ENCODE measurements at places on chromosomes 7 and 10.

- no peak for DNase-seq
Observed at GRCh38 chr7:112573302-112574039, 92.7 kb downstream of the LSMEM1 start.

DNA sequence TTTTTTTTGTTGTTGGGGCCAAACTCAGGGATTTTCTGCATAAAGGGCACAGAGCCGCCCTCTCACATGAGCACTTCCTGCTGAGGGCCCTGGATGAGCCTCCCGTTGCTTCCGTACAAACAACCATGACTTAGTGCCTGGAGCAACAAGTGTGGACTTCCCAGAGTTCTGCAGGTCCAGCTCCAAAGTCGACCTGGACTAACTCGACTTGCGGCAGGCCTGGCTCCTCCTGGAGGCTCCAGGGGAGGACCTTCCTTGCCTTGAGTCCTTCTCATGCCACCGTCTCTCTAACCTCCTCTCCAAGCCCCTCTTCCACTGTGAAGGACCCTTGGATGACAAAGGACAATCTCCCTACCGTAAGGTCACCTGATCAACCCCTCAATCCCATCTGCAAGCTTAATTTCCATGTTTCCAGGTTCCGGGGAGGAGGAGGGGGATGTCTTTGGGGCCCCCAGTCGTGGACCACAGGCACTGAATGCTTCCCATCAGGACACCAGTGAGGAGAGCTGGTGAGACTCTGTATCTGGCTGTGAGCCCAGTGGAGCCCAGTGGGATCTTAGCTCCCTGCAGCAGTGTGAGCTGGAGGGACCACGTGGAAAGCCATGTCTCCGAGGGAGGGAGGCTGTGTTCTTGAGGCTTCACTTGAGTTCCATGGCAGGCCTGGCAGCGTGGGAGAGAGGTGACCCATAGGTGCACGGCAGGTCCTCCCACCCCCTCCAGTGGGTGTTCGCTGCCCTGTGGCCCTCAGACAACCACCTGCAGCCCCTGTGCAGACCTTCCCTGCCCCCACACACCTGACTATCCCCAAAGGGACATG is 199.5 kb upstream of the PPP2R2D start:
- DNase-seq, result no peak

DNA sequence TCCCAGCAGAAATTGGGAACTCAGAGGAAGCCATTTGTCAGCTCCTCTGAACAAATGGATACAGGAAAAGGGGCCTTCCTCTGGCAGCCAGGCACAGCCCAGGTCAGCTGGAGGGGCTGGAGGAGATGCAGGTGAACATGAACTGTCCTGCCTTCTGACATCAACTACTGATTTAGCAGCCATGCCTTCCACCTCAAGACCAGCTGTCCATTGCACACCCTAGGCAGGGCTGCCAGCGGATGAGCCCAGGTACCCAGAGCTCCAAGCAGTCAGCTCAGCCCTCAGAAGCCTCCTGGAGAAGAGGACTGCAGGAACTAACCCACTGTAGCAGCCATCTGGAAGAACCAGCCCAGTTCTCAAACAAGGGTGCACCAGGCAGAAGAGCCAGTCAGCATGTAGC is 44.1 kb upstream of the GDF10 start:
- no peak for DNase-seq

GRCh38 chr7:6505685-6506559 is 45.3 kb downstream of the GRID2IP start:
- DNase-seq, result no peak

GRCh38 chr7:69892790-69893189 is 294.5 kb downstream of the AUTS2 start:
- no peak for DNase-seq

DNA sequence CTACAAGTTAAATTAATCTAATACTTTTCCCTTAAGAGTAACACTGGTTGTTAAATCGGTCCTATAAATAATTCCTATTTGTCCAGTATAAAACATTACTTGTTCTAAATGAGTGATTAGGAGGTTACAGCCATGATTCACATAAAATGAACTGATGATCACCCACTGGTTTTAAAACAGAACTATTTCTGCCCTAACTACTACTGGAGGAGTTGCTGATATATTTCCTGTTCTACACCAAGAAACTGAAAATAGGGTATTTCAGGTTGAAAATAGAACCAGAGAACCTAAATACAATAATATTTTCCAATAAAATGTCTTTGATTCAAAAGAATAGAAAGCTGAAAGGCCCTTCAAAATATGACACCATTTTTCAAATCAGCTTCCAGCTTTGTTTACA is 30.9 kb downstream of the DNAJC1 start:
- no peak for DNase-seq

- DNase-seq, result no peak
Observed at GRCh38 chr10:129992356-129992755, 28.3 kb upstream of the EBF3 start.

DNA sequence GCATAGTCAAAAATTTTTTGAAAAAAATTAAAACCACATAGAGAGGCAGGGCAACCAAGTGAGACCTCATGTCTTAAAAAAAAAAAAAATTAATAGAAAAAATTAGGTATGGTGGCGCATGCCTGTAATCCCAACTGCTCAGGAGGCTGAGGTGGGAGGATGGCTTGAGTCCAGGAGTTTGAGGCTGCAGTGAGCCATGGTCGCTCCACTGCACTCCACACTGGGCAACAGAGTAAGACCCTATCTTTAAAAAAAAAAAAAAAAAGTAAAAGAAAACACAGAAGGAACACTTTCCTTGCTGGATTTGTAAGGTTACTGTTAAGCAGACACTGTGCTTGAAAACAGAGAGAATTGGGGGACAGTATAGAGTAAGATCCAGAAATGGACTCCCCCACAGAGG is 58.1 kb downstream of the ALOX5 start:
- no peak for DNase-seq

DNA sequence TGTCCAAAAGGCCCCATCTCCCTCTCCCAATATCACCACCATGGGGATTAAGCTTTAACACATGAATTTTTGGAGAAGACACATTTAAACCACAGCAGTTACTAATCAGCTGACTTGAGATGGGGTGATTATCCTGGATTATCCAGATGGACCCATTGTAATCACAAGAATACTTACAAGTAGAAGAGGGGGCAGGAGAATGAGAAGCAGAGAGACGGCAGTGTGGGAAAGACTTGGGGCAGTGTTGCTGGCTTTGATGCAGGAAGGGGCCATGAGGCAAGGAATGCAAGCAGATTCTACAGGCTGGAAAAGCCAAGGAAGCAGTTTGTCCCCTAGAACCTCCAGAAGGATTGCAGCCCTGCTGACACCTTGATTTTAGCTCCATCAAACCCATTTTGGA is 30.7 kb upstream of the INMT start:
- no peak for DNase-seq

DNA sequence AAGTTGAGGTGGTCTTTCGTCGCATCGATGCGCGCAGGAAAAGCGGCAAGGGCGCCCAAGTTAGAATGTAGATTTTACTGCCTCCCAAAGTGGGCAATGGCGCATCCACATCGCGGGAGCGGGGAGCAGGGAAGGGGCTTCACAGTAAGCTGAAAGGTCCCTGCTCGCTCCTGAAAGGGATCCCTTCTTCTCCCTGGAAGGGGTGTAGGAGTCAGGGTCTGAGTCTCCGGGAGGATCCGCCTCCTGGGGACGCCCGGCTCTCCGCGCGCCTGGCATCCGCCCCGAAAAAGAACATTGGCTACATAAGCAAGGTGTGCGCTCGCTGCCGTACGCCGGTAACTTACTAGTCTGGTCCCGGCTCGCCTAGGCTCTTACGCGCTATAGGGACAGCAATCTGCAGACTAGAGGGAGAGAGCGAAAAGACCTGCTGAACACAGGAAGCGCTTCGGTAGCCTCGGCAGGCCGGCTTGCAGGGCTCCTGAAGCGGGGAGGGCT is 804 bp downstream of the UNC5B start:
- DNase-seq, result no peak

- no peak for DNase-seq
Observed at GRCh38 chr7:118583641-118584040, 359.1 kb downstream of the ANKRD7 start.

DNA sequence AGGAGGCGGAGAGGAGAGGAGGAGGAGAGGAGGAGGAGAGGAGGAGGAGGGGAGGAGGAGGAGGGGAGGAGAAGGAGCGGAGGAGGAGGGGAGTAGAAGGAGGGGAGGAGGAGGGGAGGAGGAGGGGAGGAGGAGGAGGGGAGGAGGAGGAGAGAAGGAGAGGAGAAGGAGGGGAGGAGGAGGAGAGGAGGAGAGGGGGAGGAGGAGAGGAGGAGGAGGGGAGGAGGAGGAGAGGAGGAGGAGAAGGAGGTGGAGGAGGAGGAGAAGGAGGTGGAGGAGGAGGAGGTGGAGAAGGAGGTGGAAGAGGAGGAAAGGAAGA is 15.5 kb upstream of the CRCP start:
- no peak for DNase-seq

GRCh38 chr10:59285848-59286247 is 76.5 kb downstream of the FAM13C start:
- DNase-seq, result no peak

GRCh38 chr10:86105640-86106039 is 261.0 kb downstream of the GRID1 start:
- no peak for DNase-seq

DNA sequence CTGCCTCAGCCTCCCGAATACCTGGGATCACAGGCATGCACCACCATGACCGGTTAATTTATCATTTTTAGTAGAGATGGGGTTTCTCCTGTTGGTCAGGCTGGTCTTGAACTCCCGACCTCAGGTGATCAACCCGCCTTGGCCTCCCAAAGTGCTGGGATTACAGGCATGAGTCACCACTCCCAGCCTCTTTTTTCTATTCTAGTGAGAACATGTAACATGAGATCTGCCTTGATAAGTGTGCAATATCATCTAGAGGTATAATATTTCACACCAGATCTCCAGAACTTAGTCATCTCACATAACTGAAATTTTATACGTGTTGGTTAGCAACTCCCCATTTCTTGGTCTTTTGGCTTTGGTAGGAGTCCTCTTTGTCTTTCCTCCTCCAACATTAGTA is 656.9 kb downstream of the CNTNAP2 start:
- DNase-seq, result no peak

- no peak for DNase-seq
Observed at GRCh38 chr10:1874533-1874932, 137.2 kb upstream of the ADARB2 start.

- no peak for DNase-seq
Observed at GRCh38 chr7:121280656-121281055, 48.1 kb upstream of the WNT16 start.

- no peak for DNase-seq
Observed at GRCh38 chr7:5477723-5478531, 54.3 kb upstream of the TNRC18 start.

GRCh38 chr10:123249894-123250293 is 95.7 kb downstream of the BUB3 start:
- no peak for DNase-seq

DNA sequence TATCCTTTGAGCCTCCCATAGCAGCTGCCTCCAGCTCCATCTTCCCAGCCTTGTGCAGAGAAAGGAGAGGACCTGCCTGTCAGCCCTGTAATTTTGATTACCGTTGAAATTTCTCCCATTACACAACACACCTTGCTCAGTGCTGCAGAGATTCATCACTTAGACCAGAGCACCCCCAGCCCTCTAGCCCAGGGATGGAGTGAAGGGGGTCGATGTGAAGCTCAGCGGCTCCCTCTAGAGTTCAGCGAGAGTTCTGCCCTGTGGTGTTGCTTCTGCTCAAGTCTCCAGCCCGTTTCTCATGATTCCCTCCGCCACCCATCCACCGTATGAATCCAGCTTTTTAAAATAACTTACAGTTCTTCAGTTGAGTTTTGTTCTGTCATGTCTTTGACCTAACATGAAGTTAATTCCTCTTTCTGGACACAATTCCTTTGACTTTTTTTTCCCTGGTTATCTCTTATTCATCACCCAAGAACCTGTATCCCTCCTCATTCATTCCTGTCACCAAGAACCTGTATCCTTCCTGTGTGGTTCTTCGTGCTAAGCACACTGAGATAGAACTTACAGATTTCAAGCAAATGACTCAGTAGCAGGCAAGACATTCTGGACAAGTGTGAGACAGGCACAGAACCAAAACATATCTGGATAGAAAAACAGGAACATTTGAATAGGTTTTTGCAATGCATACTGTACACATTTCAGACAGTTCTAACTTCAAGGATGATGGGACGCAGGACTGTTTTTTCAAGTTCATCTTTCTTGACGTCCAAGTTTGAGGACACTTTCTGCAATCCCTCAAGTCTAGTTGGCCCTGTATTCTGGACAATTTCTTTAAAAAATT is 35.0 kb upstream of the ZNF32 start:
- DNase-seq, result no peak

DNA sequence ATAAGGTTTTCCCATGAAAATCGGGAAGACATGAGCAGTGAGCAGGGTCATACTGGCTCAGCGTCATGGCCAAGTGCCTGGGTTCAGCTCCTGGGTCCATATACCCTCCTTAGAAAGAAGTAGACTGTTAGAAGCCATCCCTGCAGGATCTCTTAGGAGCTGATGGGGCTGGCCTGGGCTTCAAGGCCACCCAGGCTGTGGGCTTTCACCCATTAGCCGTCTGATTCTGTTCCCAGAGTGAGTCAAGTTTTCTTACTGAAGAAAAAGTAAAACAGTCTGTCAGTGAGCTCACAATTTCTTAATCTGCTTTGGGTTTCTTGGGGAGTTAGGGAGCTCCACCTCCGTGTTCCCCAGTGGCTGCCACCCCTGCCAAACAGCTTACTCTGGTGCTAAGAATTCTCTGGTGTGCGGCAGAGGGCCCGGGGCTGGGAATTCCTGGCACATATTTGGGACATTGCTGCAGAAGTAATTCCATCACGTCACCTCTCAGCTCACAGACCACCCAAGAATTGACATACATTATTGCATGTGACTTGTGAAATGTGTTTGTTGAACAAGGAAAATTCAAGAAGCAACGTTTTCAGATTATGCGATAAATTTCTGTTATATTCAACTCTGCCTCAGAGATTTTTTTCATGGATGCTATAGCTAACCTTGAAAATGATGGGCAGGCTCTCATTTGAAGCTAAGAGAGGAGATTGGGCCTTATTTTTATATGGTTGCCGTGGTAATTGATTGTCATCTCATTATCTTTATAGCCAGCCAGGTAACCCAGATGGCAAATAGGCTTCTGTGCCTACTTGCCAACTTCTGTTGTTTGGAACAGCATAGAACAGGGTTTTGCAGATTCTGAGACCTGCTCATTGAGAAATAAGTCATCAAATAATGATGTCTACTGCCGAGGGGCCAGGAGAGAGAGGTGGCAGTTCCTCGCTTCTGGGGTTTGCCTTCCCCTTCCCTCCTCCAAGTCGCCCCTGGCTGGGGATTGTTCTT is 166.4 kb downstream of the CHN2 start:
- DNase-seq, result no peak

DNA sequence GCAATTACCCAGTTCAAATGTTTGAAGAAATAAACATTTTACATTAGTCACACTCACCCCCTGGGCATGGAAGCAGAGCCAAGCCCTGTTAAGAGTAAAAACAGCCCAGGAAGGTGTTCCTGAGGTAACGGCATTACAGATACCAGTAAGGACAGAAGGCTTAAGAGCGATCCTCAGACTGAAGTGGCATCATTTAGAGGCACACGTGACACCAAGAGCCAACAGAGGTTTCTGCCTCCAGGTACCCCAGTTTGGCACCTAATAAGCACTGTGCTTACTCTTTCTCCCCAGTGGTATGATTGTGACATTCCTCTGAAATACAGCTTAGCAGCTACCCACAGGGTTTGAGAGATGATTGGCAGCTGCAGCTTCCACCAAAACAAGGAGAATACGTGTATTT is 17.2 kb downstream of the MMS19 start:
- no peak for DNase-seq

Data from activated CD8-positive, alpha-beta memory T cell treated with anti-CD3 and anti-CD28 coated beads for 1 hour (primary cell).